ENCODE measurements at places on chromosomes 2 and 18.
A peak's percentile ranks its signal among the peaks of the same experiment; 100 is the strongest.

DNA sequence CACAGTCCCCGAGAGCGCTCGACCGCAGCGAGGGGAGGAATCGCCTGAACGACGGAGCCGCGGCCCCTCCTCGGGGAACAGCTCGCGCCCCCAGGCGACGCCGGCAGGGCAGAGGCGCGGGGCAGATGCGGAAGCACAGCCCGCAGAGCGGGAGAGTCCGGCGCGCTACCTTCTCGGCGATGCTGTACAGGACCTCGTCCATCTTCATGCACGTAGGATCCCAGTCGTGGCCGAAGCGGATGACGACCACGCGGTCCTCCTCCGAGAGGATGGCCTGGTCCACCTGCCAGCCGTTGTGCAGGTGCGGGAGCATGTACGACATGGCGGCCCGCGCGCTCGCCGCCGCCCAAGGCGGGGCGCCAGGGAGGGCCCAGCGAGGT is 302 bp downstream of the TXNL4A start:
- DNase-seq = peak; percentile 58

DNA sequence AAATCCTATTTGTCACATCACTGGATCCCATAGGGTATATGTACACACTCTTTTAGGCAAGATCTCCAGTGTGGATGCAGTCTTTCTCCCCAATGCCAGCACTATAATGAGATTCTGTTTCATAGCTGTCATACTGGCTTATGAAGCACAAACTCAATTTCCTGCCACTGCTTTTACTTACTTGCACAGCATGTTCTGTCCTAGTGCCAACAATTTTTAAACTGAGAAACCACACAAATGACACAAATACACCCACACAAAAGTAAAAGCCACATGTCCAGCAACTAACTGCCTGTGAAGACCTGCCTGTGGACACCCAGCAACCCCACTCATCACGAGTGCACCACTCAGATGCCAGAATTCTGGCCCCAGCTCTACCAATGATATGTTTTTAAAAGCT is 29.6 kb upstream of the RNU4ATAC start:
- peak; percentile 90 for DNase-seq

- DNase-seq = peak; percentile 19
These were observed 77.3 kb downstream of the LONRF2 start for GRCh38 chr2:100244881-100245605.

GRCh38 chr2:10405448-10405847 is 42.7 kb downstream of the ODC1 start:
- peak; percentile 96 for DNase-seq

GRCh38 chr18:74784752-74785151 is 187.1 kb downstream of the ZNF407 start:
- no peak for DNase-seq

DNA sequence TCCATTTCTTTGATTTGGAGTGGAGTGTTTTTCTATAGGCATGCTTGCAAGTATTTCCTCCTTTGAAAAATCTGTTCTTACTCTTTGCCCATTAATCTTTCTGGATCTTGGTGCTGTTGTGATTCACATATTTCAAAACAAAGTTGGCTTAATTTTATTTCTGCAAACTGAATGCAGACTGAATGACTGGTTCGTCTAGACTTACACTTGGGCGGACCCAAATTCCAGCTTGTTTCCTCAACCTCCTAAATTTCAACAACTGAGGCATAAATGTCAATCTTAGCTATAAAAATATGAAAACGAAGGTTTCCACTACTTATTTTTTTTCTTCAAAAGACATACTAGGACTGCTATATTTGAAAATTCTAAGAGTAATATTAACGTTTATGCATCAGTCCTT is 59.0 kb downstream of the ANKRD44 start:
- DNase-seq = peak; percentile 58
